Colonic mucosa (tissue), 4 donors: ENCODE measurements at places on chromosomes 11 and 22.
A peak's percentile ranks its signal among the peaks of the same experiment; 100 is the strongest.

DNA sequence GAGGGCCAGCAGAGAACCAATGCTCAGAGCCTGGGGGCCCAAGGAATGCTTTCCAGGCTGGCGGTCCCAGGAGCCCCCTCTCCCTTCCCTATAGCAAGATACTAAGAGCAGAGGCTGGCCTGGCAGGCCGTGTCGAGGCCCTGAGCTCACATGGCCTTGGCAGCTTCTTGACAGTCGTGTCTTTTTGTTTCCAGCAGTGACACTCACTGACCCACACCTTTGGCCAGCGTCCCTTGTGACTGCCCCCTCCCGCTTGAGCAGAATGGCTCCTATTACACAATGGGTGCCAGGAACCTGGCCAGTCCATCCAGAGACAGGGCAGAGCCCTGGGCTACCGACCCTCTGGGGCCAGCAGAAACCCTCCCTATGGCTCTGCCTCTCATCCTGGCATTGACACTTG is 6.4 kb upstream of the CCND1 start:
- H3K27me3 ChIP-seq, result peaks cover 23% of the 10 kb centered on the region
- H3K4me3 ChIP-seq, result no peak overlapping the region
- no peaks in the 10 kb centered on the region for H3K36me3 ChIP-seq

- H3K27ac ChIP-seq, result no peak overlapping the region
- no peaks in the 10 kb centered on the region for H3K36me3 ChIP-seq
- no peak overlapping the region for H3K4me3 ChIP-seq
- no peaks in the 10 kb centered on the region for H3K4me1 ChIP-seq
- DNase-seq, result no peak
- H3K27me3 ChIP-seq, result no peaks in the 10 kb centered on the region
Observed at GRCh38 chr11:67160872-67161783, 42.1 kb downstream of the KDM2A start.

DNA sequence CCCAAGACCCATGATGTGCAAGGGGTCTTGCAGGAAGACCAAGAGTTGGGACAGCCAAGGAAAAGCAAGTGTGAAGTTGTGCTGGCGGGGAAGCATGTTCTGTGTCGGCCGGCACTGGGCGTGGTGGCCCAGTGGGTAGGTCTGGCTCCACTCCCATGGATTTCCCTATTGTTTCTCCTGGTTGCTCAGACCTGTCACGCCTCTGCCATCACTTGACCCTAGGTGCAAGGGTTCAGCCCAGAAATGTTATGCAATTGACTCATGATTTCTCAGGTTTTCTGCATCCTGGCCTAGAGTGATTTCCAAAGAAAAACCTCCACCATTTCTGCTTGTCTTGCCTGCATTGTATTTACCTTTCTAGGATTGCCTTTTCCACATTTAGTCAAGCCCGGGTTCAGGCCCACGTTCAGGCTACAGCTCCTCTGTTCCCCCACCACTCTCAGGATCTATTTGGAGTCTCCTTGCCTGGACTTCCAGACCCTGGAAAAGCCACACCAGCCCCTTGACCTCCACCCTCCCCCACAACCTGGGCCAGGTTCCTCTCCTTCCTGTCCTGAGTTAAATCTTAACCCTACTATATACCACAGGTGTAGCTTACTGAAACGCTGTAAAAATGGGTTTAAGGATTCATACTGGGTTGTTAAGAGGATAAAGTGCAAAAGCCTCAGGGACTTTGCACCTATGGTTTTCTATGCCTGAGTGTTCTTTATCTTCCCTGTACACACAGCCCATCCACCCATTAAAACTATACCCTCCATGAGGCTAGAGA is 17.5 kb upstream of the FOLR1 start:
- H3K36me3 ChIP-seq, result no peaks in the 10 kb centered on the region
- H3K27me3 ChIP-seq, result no peaks in the 10 kb centered on the region
- no peaks in the 10 kb centered on the region for H3K4me1 ChIP-seq

DNA sequence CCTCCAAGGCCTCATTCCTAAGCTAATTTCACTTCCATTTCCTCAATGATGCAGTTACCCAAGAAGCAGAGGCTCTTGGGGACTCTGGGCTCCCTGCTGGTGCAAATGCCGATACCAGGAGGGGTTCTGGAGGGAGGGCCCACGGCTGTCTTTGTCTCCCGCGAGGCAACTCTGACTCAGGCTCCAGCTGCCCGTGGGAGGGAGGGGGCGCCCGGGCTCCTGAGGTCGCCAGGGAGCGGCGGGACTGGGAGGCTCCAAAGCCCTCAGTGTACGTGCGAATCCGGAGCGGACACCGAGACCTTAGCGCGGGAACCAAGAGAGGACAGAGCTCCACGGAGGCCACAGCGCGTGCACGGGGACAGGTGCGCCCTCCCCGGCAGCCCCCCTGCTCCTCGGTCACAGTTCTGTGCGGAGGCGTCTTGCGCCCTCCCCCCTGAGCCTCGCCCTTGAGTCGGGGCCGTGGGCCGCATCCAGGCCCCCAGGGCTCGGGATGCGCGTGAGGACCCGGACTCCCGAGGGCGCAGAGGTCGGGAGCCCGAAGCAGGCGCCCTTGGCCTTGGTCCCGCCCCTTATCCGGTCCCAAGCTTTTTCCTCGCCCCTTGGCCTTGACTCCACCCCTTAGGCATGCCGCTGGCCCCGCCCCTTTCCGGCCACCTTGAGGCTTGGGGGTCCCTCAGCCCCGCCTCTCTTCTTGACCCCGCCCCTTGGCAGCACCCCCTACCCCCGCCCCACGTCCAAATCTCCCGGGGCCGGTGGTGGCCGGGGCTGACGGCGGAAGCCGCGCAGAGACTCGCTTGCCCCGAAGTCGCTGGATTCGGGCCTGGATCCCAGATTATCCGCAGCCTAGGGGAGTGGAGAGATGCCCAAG is 4.7 kb upstream of the SHISA8 start:
- H3K4me1 ChIP-seq, result no peaks in the 10 kb centered on the region
- peak overlapping the region; percentile 2 for H3K27ac ChIP-seq
- peaks cover 25% of the 10 kb centered on the region for H3K27me3 ChIP-seq
- DNase-seq, result peak; percentile 84
- peak overlapping the region; percentile 42 for H3K4me3 ChIP-seq

GRCh38 chr11:19519912-19520641 is 192.6 kb upstream of the NAV2 start:
- no peak overlapping the region for H3K4me3 ChIP-seq
- H3K36me3 ChIP-seq, result no peaks in the 10 kb centered on the region
- no peak for DNase-seq
- no peak overlapping the region for H3K27ac ChIP-seq
- no peaks in the 10 kb centered on the region for H3K4me1 ChIP-seq
- no peaks in the 10 kb centered on the region for H3K27me3 ChIP-seq

GRCh38 chr11:107999759-108000455 is 8.8 kb upstream of the CUL5 start:
- no peaks in the 10 kb centered on the region for H3K36me3 ChIP-seq
- H3K4me1 ChIP-seq, result no peaks in the 10 kb centered on the region
- no peak overlapping the region for H3K27ac ChIP-seq
- no peak for DNase-seq

- no peaks in the 10 kb centered on the region for H3K27me3 ChIP-seq
- H3K27ac ChIP-seq, result no peak overlapping the region
- no peaks in the 10 kb centered on the region for H3K4me1 ChIP-seq
- H3K4me3 ChIP-seq, result no peak overlapping the region
Observed at GRCh38 chr11:115652496-115652895, 148.3 kb upstream of the CADM1 start.

DNA sequence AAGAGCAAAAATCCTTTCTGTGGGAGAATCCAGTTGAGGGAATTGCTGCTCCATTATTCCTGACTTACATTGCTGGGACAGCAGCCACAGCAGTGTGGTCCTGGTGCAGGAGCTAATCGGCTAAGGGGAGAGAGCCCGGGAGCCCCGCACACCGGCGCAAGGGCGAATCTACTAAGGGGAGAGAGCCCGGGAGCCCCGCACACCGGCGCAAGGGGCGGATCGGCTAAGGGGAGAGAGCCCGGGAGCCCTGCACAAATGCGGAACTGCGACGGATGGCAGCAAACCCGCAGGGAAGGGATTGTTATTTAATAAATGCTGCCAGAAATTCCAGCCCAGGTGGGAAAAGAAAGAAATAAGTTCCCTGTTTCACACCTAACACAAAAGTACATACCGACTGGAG is 43.5 kb downstream of the TPCN2 start:
- no peak overlapping the region for H3K27ac ChIP-seq
- no peak overlapping the region for H3K4me3 ChIP-seq
- DNase-seq, result no peak
- no peaks in the 10 kb centered on the region for H3K27me3 ChIP-seq
- no peaks in the 10 kb centered on the region for H3K36me3 ChIP-seq

DNA sequence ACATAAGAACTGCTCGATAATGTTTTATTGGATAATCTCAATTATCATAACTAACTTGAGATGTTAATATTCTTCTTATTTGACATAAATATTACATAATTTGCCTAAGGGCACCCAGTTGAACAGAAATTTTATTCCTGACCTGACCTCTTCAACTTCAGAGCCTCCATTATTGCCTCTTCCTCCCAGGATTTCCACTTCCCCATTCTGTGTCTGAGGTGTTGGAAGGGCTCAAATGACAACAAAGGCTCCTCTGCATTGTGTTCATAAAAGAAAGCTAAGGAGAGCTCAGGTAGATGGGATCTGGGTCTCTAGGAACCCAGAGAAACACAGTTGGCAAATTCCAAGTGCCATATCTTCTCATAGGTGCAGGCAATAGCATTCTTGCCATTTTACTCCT is 61.2 kb upstream of the ARHGAP20 start:
- no peak overlapping the region for H3K27ac ChIP-seq
- H3K4me3 ChIP-seq, result no peak overlapping the region
- no peaks in the 10 kb centered on the region for H3K27me3 ChIP-seq

GRCh38 chr11:94602430-94603372 is 35.5 kb downstream of the PIWIL4 start:
- no peaks in the 10 kb centered on the region for H3K36me3 ChIP-seq
- no peak overlapping the region for H3K4me3 ChIP-seq
- no peaks in the 10 kb centered on the region for H3K27me3 ChIP-seq
- H3K4me1 ChIP-seq, result no peaks in the 10 kb centered on the region
- no peak for DNase-seq
- H3K27ac ChIP-seq, result no peak overlapping the region

GRCh38 chr11:10376061-10376460 is 71.2 kb downstream of the ADM start:
- no peak overlapping the region for H3K4me3 ChIP-seq
- DNase-seq, result no peak
- H3K4me1 ChIP-seq, result no peaks in the 10 kb centered on the region
- H3K27ac ChIP-seq, result no peak overlapping the region

- no peak for DNase-seq
- H3K4me1 ChIP-seq, result no peaks in the 10 kb centered on the region
- no peaks in the 10 kb centered on the region for H3K36me3 ChIP-seq
- H3K27ac ChIP-seq, result no peak overlapping the region
Observed at GRCh38 chr11:76083563-76084451, 122.5 kb downstream of the WNT11 start.

- no peaks in the 10 kb centered on the region for H3K27me3 ChIP-seq
- H3K27ac ChIP-seq, result no peak overlapping the region
- no peak for DNase-seq
- no peak overlapping the region for H3K4me3 ChIP-seq
- H3K4me1 ChIP-seq, result no peaks in the 10 kb centered on the region
Observed at GRCh38 chr11:70220920-70221319, 17.8 kb downstream of the FADD start.

DNA sequence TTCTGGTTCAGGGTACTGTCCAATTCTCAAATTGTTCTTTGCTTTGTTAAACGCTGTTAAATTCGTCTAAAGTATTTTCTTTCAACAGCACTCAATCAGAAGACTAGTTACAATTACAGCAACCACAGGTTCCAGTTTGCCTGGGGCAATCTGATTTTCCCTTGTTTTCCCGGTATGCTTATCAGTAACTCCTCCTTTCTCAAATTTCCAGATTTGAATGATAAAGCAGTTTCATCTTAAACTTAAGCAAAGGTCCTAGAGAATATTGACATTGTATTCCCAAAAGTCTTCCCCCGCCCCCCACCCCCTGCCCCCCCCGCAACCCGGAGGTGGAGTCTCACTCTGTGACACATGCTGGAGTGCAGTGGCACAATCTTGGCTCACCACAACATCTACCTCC is 10.5 kb upstream of the USP28 start:
- H3K4me1 ChIP-seq, result no peaks in the 10 kb centered on the region
- no peak overlapping the region for H3K4me3 ChIP-seq
- no peaks in the 10 kb centered on the region for H3K27me3 ChIP-seq
- no peak for DNase-seq
- H3K36me3 ChIP-seq, result no peaks in the 10 kb centered on the region

DNA sequence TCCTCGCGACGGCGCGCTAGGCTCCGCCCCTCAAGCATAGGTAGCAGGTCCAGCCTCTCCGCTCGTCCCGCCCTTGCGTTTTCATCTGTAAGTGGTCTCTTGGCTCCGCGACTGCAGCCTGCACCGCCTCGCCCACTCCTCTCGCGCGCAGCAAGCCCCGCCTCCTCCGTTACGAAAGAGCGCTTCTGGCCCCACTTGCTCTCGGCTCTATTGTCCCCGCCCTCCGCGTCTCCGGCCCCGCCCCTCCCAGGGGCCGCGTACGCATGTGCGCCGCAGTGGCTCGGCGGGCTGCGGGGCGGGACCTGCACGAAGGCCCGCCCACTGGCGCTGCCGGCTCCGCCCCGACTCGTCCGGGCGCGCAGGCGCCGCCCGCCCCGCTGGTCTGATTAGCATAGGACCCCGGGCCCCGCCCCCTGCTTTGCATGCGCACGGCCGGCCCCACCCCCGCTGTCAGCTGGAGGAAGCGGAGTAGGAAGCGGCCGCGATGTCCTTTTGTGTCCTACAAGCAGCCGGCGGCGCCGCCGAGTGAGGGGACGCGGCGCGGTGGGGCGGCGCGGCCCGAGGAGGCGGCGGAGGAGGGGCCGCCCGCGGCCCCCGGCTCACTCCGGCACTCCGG is at the start of gene ESRRA:
Gene ESRRA (plus strand): TSS at position 450 of the 616 bp plus-strand sequence. CDS start 1,656 bp downstream, outside the sequence.
- no peaks in the 10 kb centered on the region for H3K36me3 ChIP-seq
- DNase-seq, result peak; percentile 100
- peaks cover 1% of the 10 kb centered on the region for H3K27me3 ChIP-seq
- peaks cover 21% of the 10 kb centered on the region for H3K4me1 ChIP-seq
- H3K27ac ChIP-seq, result peak within 1 kb of the TSS; percentile 99

- no peaks in the 10 kb centered on the region for H3K27me3 ChIP-seq
- H3K4me3 ChIP-seq, result no peak overlapping the region
- DNase-seq, result no peak
- no peaks in the 10 kb centered on the region for H3K36me3 ChIP-seq
Observed at GRCh38 chr11:70538641-70539359, 140.5 kb downstream of the CTTN start.

DNA sequence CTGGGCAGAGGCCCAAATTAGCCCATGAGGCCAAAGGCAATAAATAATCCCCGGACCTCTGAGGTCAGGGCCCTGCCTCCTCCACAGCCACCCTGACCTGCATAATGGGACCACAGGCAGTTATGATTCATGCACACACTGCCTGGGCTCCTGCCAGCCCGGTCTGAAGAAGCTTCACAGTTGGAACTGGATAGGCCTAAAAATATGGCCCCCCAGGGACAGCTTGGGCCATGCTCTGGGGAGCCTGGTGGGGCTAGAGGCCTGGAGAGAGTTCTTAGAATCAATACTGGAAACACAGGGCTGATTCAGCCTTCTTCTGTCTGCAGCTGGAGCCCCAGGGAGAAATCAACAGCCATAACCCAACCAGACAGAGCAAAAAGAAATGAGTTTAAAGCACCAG is 112.8 kb upstream of the CADM1 start:
- no peaks in the 10 kb centered on the region for H3K4me1 ChIP-seq
- no peaks in the 10 kb centered on the region for H3K36me3 ChIP-seq
- DNase-seq, result no peak
- no peak overlapping the region for H3K27ac ChIP-seq
- H3K27me3 ChIP-seq, result no peaks in the 10 kb centered on the region
